ENCODE measurements at places on chromosomes 7 and 10. TPM values are rescaled to one million over a fixed set of nuclear protein-coding genes. Genes with fewer than 3 reads are reported as not detected.

The PGAM2 gene
- total RNA-seq: 4.2 TPM

- no peak for DNase-seq
Measured at GRCh38 chr10:103547391-103547946, 54.0 kb downstream of the NEURL1 start.

DNA sequence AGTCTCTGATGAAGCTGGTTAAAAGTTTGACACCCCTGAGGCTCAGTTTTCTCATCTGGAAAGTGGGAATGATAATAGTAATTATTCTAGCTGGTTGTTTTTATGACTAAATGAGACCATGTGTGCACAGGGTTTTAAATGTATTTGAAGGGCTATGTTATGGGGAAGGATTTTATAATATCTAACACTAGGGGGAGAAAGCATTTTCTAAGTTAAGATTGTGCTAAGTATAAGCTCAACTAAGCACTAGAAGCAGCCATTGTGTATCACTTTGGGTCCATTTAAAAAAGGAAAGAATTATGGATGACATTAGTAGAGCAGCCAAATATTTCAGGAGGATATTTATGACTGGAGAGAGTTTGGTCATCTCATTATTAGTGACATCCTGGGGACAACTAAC, 49.5 kb upstream of the CREB5 start:
- no peak for DNase-seq

The NEUROG3 gene
- not detected for total RNA-seq

- no peak for DNase-seq
Measured at GRCh38 chr7:155839461-155839860, 27.2 kb upstream of the SHH start.

The ACHE gene
- total RNA-seq: 0.35 TPM

DNA sequence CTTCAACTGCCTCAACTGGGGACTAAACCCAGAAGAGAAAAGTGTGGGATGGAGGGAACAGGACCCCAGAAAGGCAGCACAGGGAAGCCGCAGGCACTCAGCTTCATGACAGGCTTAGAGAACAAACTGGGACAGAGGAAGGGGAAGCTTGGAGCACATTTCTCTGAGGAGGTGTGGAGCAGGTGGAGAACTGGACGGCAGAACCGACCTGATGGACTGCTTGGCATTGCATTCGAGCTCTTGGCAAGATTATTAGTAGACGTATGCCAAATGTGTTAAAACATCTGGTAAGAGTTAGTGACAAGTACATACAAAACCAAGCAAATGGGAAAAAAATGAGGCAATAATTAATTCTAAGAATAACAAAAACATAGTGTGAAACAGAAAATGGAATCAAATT, 335.7 kb downstream of the SFMBT2 start:
- DNase-seq: no peak

GRCh38 chr7:45978731-45979211, 57.7 kb upstream of the IGFBP3 start:
- DNase-seq: peak; percentile 58

GRCh38 chr10:8876171-8876570, 821.7 kb downstream of the GATA3 start:
- DNase-seq: no peak

All from PC-9 (cell line).